Type B pancreatic cell (in vitro differentiated cells): ENCODE measurements at places on chromosomes 6 and 20. TPM values are rescaled to one million over a fixed set of nuclear protein-coding genes. Genes with fewer than 3 reads are reported as not detected.

Gene TFAP2D
- total RNA-seq: not detected in 2 replicates

DNA sequence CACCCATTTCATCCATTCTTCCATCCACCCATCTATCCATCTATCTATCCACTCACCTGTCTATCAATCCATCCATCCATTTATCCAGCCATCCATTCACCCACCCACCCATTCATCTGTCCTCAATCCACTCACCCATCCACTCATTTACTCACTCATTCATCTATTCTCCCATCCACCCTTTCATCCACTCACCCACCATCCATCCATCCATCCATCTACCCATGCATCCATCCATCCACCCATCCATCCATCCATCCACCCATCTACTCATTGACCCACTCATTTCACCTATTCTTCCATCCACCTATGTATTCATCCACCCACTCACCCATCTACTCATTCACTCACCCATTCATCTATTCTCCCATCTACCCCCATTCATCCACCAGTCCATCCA lies 24.2 kb upstream of the PTGIS start:
- peaks cover 64% of the 10 kb centered on the region for H3K4me1 ChIP-seq
- DNase-seq: no peak
- no peaks in the 10 kb centered on the region for H3K36me3 ChIP-seq
- H3K4me3 ChIP-seq: no peak overlapping the region
- H3K27me3 ChIP-seq: no peaks in the 10 kb centered on the region

DNA sequence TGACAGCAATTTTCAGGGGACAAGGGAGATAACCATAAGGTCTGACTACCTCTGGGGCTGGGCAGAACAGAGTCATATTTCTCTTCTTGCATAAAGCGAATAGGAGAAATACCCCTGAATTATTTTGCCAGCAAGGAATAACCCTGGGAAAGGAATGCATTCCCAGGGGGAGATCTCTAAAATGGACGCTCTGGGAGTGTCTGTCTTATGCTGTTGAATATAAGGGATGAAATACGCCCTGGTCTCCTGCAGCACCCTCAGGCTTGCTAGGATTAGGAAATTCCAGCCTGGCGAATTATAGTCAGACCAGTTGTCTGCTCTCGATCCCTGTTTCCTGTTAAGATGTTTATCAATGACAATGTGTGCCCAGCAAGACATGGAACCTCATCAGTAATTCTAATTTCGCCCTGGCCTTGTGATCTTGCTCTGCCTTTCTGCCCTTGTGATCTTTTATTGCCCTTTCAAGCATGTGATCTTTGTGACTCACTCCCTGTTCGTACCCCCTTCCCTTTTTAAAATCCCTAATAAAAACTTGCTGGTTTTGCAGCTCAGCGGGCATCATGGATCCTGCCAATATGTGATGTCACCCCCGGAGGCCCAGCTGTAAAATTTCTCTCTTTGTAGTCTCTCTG lies 221.6 kb upstream of the HS3ST5 start:
- no peak overlapping the region for H3K4me3 ChIP-seq
- DNase-seq: no peak
- no peaks in the 10 kb centered on the region for H3K27me3 ChIP-seq
- no peaks in the 10 kb centered on the region for H3K36me3 ChIP-seq
- no peak overlapping the region for H3K27ac ChIP-seq

DNA sequence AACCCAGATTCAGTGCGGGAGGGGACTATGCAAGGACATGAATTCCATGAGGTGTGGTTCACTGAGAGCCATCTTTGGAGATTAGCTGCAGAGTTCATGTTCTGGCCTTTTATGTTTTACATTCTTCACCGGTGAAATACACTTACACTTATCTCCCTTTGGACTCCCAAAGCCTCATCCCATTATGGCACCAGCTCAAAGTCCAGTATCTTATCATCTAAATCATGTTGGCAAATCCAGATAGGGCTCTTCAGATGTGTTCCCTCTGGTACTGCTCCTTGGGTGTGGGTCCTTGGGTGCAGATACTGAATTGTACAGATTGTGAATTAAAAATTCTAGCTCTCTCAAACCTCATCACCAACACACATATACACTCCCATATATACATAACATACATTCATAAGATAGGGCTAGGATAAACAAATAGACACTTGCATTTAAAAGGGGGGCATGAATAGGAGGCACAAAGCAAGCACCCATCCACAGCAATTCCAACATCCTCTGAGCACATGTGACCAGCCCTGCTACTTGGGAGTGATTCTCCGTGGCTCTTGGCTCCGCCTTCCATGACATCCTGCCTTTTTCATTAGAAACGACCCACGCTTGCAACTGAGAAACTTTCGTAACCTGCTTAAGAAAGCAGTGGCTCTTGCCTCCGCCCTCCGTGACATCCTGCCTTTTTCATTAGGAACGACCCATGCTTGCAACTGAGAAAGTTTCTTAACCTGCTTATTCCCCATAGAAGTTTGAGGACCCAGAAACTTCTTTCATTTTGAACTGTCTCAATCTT lies 53.6 kb upstream of the LRRC1 start:
- DNase-seq: no peak
- peaks cover 22% of the 10 kb centered on the region for H3K36me3 ChIP-seq
- H3K27ac ChIP-seq: peak overlapping the region; percentile 49
- H3K4me3 ChIP-seq: peak overlapping the region; percentile 8
- H3K27me3 ChIP-seq: no peaks in the 10 kb centered on the region

- H3K4me1 ChIP-seq: peaks cover 45% of the 10 kb centered on the region
- H3K27me3 ChIP-seq: no peaks in the 10 kb centered on the region
- H3K27ac ChIP-seq: peak overlapping the region; percentile 81
- DNase-seq: no peak
These were observed 44.7 kb downstream of the NCOA3 start for GRCh38 chr20:47546184-47547033.
